GM03348 (cell line): ENCODE measurements at places on chromosomes 13 and 19.

DNA sequence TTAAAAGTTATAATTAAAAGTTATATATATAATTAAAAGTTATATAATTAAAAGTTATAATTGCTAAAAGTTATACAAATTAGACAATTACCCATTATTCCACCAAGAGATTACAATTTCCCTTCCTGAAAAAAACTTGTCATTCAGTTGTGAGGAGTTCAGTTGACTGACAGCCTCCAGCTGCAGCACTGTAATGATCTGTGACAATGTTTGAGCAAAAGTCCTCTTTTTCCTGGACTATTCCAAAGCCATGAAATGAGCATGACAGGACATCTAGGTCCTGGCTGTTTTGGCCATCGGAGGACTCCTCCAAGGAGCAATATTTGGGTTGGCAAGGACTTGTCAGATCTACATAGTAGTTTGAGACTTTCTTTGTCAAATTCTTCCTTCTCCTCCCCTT lies 258.7 kb upstream of the EDNRB start:
- no peak for DNase-seq

DNA sequence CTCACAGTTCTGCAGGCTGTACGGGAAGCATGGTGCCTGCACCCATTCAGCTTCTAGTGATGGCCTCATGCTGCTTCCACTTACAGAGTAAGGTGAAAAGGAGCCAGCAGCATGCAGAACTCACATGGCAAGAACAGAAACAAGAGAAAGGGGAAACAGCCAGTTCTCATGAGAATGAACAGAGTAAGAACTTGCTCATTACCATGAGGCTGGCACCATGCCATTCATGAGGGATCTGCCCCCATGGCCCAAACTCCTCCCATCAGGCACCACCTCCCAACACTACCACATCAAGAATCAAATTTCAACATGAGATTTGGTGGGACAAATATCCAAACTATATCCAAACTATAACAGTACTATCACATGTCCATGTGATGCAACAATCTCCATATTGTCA lies 72.1 kb downstream of the KATNAL1 start:
- DNase-seq: no peak

- DNase-seq: no peak
Measured at GRCh38 chr19:9065457-9066014, 21.3 kb upstream of the OR1M1 start.

- DNase-seq: no peak
Measured at GRCh38 chr13:78182813-78183212, 264.2 kb upstream of the EDNRB start.

- no peak for DNase-seq
Measured at GRCh38 chr13:54845351-54845965, 1816.8 kb downstream of the OLFM4 start.

DNA sequence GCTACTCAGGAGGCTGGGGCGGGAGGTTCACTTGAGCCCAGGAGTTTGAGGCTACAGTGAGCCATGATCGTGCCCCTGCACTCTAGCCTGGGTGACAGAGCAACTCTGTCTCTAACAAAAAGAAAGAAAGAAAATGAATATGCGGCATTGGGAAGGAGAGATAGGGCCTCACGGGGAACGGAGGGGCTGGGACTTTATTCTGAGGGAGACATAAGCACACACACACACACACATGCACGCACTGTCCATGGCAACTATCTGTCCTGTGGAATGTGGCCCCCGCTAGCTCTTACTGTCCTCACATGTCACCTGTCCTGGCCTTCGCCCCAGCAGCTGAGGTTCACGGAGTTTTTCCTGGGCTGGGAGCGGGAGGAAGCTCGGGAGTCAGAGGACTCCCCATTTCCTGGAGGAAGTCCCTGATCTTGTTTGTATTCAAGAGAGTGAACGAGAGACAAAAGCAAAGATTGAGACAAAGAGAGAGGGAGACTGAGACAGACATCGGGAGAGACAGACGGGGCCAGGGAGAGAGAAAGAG lies 654 bp downstream of the STAP2 start:
- DNase-seq: no peak

DNA sequence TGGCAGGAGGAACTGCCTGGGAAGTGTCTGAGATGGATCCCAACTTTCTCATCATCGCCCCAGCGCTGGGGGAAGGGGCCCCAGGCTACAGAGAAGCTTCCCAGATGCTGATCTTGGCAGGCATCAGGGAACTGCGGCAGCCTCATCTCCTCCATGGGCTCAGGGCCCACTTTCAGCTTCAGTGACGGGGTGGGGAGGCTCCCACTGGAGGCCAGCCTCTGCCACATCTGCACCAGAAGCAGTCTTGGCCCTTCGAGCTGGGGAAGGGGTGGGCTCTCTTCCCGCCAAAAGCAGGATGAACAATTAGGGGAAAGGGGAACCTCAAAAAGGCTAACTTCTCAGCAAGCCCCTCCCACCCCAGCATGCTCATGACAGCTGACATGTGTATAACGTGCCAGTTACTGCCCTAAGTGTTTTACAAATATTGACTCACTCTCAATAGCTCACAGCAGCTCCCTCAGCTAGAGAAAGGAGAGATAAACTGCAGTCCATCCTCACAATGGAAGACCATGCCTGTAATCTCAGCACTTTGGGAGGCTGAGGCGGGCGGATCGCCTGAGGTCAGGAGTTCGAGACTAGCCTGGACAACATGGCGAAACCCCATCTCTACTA lies 7.1 kb upstream of the S1PR2 start:
- DNase-seq: peak; percentile 79

DNA sequence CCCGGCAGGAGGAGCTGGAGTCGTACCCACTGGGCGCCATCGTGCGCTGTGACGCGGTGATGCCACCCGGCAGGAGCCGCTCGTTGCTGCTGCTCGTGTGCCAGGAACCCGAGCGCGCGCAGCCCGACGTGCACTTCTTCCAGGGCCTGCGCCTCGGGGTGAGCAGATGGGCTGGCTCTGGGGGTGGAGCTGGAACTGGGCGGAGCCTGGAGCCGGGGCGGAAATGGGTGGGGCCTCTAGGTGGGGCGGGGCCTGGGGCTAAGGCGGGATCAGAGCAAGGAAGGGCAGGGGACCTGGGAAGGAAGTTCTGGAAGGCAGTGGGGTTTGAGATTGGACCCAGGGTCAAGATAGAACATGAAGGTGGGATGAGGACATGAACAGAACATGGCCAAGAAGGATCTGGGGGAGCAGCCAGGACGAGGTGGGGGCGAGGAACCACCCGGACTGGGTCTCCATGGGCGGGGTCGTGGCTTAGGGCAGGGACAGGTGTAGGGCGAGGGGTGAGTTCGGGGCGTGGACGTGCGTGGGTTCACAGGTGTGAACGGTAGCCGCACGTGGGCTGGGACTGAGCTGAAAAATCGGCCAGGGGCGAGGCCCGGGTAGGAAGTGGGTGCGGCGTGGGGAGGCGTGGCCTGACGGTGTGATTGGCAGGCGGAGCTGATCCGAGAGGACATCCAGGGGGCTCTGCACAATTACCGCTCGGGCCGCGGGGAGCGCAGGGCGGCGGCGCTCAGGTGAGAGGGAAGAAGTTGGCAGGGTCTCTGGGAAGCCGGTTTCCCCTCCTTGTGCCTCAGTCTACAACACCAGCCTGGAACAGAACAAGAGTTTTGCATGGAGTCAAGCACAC lies 4.7 kb downstream of the EPS8L1 start:
- peak; percentile 80 for DNase-seq

DNA sequence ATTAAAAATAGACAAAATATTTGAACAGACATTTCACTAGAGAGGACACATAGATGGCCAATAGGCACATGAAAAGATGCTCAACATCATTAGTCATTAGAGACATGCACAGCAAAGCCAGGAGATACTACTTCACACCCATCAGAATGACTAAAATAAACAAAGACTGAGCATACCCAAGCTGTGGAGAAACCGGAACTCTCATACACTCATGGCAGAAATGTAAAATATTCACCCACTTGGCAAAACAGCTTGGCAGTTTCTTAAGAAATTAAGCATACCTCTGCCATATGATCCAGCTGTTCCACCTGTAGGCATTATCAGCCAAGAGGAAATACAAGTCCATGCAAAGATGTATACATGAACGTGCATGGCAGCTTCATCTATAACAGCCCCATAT lies 213.4 kb downstream of the TSHZ3 start:
- DNase-seq: no peak

DNA sequence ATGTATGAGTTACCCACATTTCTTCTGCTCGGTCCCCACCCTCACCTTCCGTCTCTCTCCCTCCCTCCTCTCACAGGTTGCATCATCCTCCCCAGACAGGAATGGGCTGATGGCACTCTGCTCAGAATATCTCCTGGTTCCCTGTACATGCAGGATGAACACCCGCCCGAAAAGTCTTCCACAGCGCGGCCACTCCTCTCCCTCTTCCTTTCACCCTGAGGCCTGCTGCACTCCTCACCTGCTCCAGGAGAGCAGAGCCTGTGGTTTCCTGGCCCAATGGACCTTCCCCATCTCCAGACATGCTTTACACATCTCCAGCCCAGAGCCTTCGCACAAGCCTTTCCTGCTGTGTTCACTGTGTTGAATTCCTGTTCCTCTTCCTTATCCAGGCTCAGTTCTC lies 40.9 kb downstream of the GSX1 start:
- no peak for DNase-seq

DNA sequence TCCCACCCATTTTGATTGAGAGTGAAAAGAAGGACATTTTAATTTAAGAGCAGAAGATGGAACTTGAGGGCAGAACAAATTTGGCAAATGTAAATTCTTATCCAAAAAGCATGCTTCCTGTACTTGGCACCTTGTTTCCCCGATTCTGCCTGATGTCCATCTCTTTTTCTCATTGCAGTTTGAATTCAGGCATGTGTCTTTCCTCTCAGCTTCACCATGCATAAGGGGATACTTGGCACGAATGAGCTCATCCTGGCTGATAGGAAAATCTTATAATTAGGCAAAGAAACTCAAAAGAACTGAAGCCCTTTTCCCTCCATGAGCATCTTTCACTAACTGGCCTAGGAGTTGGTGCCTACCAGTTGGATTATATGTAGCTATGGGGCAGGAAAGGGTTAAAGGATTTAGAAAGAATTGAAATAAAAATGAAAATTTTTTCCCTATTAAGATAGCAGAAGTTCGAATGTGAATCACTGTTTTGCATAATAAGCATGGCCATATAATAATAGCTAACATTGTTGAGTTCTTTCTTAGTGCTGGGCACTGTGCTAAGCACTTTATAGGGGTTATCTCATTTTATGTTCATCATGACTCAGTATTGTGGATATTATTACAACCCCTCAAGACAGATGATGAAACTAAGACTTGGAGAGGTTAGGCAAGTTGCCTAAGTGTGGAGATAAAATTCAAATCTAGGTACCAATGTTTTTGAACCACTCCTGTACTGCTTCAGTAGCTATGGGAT lies 386.6 kb downstream of the KCNRG start:
- no peak for DNase-seq

- DNase-seq: no peak
Measured at GRCh38 chr19:34282611-34283519, 28.5 kb downstream of the GARRE1 start.

DNA sequence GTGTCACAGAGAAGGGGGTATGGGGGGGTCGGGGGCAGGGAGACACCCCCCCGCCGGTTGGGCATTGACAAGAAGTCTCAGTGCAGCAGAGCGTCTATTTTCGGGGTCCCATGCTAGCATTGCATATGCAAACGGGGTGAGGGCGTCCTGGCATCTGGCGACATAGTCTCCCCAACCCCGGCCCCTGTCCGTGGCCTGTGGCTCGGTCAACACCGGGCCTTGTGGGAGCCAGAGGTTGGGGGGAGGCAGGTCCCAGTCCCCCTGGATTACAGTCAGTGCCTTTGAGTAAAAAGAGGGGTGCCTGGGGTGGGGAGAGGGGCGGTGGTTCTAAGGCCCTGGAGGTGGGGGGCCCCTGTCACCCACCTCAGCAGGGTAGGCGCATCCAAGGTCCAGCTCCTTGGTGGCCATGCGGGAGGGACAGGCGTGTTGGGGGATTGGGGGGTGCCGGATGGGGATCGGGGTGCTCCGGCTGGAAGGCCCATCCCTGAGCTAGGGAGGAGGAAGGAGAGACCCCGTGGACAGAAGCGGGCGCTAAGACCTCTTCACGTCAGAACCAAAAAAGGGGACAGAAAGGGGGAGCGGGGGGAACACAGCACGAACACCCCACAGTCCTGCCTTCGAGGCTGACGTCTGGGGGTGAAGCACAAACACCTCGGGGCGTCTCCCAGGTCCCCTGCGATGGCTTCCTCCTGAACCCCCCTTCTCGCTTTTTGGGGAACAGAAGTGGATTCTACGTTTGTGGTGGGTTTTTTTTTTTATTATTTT lies 20.9 kb downstream of the ZBTB7A start:
- DNase-seq: no peak

DNA sequence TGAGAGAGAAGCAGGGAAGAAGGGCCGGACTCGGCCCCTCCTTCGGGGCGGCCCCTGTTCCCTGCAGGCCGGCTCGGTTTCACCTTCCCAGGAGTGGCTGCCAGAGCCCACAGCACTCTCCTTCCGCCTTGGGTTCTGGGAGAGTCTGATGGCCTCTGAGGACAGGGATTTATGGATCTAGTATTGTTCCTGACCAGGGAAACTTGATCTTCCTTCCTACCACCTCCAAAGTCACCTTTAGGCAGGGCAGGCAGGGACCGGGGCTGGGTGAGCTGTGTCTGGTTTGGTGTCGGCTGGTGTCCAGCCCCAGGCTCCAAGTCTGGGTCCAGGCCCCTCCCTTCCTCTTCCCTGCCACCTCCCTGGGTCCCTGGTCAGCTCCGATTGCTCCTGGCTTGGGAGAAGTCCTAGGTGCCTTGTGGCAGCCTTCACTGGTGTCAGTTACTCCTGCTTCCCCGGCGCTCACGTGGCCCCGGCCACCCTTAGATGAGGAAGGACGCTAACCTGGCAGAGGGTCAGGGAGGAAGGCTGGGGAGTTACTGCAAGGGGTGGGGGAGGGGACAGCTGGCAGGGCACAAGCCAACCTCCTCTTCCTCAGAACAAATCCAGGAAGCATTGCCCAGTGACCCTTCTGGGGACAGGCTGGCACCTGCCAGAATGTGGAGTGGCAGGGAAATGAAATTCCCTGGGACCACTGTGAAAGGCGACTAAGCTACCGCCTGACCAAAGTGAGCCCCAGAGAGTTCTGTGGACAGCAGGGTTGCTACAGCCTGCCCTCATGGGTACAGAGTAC lies 18.8 kb downstream of the RFX1 start:
- DNase-seq: no peak

GRCh38 chr13:59208405-59209195 lies 955.1 kb downstream of the DIAPH3 start:
- DNase-seq: no peak

DNA sequence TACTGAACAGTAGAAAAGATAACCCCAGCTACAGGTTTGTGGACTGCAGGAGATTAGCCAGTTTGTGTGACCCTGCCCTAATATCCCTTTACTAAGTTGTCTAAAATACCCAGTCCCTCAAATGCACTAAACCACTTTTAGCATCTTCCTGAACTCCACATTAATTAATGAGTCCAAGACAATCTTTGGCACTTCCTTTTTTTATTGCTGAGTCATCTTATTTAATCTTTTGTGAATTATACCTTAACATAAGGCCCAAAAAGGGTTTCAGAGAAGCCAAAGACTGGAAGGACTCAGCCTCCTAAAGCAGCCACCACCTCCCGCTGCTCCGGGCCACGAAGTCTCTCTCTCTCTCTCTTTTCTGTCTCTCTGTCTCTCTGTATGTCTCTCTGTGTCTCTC lies 48.8 kb upstream of the PDCD5 start:
- DNase-seq: no peak
